Activated T-cell treated with anti-CD3 and anti-CD28 coated beads, Interleukin-2, amount 50 U/mL, for 72 hours (primary cell): ENCODE measurements at places on chromosomes 1 and 21. TPM values are rescaled to one million over a fixed set of nuclear protein-coding genes. Genes with fewer than 3 reads are reported as not detected.

DNA sequence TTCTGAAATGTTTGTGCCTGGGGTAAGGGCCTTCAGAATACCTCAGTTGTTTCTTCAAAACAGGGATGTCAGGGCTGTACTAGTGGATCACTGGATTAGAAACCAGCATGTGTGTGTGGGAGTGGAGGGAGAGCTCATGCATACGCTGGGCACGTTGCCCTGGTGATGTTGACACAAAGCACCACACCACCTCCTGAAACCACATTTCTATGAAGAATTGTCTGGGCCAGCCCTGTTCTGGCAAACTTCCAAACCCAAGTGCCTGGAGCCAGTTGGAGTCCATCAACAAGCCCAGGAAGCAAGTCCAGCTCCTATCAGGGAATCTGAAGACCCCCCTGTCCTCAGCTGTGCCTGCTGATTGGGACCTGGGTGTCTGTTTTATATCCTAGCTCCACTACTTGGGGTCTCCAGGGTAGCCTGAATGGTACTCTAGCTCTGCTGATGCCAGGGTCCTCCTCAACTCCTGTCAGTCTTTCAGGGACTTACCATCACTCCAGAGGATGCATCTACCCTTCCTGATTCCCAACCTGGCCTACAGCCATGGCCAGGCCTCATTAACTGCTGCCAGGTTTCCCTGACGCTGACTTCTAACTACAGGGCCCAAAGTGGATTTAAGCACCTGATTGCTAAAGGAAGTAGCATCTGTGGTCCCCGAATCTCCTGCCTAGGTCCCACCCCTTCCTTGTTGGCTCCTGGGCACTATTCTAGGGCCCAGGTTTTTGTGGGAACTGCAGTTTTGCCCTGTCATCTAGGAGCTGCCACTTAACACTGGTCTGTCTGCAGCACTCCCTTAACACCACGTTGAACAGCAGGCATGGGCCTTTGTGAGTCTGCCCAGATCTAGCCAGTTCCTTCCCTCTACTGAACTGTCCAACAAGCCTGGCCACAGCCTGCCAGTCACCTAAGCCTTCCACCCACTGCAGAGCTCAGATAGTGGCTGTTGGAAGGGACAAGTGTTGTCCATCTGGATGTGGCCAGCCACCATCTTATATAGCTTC is 45.5 kb downstream of the LPAR3 start:
- peak; percentile 6 for DNase-seq
- no peaks in the 10 kb centered on the region for H3K36me3 ChIP-seq
- H3K27me3 ChIP-seq = no peaks in the 10 kb centered on the region
- peaks cover 15% of the 10 kb centered on the region for H3K4me1 ChIP-seq

DNA sequence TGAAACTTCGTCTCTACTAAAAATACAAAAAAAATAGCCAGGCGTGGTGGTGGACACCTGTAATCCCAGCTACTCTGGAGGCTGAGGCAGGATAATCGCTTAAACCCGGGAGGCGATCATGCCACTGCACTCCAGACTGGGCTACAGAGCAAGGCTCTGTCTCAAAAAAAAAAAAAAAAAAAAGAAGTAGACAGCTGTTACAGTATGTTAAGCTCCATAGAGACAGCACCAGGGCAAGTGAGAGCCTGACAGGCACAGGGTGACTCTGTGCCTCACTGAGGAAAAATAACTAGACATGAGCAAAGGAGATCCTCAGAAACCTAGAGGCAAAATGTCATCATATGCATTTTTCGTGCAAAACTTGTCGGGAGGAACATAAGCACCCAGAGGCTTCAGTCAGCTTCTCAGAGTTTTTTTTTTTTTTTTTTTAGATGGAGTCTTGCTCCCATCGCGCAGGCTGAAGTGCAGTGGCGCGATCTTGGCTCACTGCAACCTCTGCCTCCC is 9.0 kb upstream of the PRDX1 start:
- H3K4me3 ChIP-seq = no peak overlapping the region
- peaks cover 4% of the 10 kb centered on the region for H3K4me1 ChIP-seq
- peaks cover 10% of the 10 kb centered on the region for H3K27me3 ChIP-seq

GRCh38 chr1:16250524-16251251 is 13.7 kb upstream of the CPLANE2 start:
- DNase-seq = no peak
- no peaks in the 10 kb centered on the region for H3K36me3 ChIP-seq
- no peak overlapping the region for H3K4me3 ChIP-seq
- H3K27me3 ChIP-seq = no peaks in the 10 kb centered on the region

- H3K27me3 ChIP-seq = peaks cover 6% of the 10 kb centered on the region
- H3K27ac ChIP-seq = peak overlapping the region; percentile 85
- H3K4me1 ChIP-seq = peaks cover 82% of the 10 kb centered on the region
- DNase-seq = peak; percentile 3
Measured at GRCh38 chr1:61322008-61322744, 239.8 kb downstream of the NFIA start.

GRCh38 chr1:121594096-121594495 is 409.3 kb downstream of the SRGAP2C start:
- H3K27me3 ChIP-seq = no peaks in the 10 kb centered on the region
- DNase-seq = no peak
- no peak overlapping the region for H3K4me3 ChIP-seq
- no peaks in the 10 kb centered on the region for H3K36me3 ChIP-seq
- H3K27ac ChIP-seq = no peak overlapping the region
- no peaks in the 10 kb centered on the region for H3K4me1 ChIP-seq

DNA sequence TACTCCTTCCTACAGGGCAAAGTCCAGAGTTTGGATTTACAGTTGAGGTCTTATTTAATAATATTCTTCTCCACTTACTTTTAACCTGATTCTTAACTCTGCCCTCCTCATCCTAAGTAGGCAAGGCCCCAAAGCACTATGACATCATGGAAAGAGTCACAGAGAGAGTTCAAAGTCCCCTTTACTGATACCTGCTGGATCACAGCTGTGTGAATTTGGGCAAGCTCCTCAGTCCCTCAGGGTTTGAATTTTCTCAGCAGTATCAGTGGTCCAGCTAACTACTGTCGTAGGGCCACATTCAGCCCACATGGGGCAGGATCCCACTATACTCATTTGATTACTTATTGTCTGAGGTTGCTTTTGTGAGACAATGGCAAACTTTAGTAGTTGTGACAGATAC is 16.0 kb downstream of the TYW3 start:
- H3K27me3 ChIP-seq = no peaks in the 10 kb centered on the region
- H3K27ac ChIP-seq = peak overlapping the region; percentile 11
- peaks cover 42% of the 10 kb centered on the region for H3K36me3 ChIP-seq

DNA sequence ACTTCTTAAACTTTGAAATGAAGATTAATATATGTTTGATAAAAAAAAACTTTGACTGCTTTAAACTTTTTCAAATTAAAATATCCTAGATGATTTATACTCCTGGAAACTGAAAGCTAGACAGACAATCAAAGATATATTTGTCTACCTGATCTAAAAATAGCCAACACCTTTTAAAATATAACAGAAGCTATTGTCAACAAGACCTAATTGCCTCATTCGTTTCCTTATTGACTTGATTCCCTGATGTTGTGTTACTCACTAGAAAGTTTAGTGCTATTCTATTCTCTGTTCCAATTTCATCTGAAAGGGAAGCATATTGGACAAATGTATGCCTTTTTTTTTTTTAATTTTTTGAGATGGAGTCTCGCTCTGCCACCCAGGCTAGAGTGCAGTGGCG is 445.6 kb upstream of the ADAMTS5 start:
- no peak overlapping the region for H3K4me3 ChIP-seq
- H3K36me3 ChIP-seq = peaks cover 1% of the 10 kb centered on the region
- no peaks in the 10 kb centered on the region for H3K4me1 ChIP-seq
- H3K27me3 ChIP-seq = no peaks in the 10 kb centered on the region

DNA sequence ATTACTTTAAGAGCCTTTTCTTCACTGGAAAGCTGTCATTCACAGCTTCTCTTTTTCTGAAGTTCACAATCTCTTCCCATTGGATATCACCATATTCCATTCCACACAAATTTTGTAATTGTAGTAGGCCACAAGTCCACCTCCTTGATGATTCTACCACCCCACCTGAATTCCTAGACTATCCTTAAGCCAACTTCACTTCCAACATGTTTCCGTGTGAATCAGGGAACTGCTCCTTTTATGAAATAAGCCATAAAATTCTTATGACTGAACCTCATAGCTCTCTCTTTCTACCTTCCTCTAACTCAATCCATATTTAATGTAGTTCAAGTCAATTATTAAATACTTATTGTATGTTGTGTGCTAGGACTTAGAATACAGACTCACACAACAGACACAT is 16.6 kb upstream of the ZRANB2 start:
- no peaks in the 10 kb centered on the region for H3K27me3 ChIP-seq
- H3K4me1 ChIP-seq = no peaks in the 10 kb centered on the region
- DNase-seq = no peak
- H3K27ac ChIP-seq = no peak overlapping the region
- H3K4me3 ChIP-seq = no peak overlapping the region

DNA sequence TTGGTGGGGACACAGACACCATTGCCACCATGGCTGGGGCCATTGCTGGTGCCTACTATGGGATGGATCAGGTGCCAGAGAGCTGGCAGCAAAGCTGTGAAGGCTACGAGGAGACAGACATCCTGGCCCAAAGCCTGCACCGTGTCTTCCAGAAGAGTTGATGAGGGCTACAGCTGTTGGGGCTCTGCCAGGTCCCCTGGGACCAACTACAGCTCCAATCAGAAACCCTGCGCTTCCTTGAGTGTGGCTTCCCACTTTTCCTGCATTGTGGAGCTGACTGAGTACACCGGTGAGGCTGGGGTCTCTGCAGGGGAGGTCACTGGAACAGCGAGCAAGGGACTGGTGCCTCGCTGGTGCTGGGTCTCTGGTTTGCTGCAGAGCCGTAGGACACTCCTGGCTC is 4.5 kb downstream of the ADPRS start:
- H3K27me3 ChIP-seq = no peaks in the 10 kb centered on the region
- H3K4me1 ChIP-seq = peaks cover 10% of the 10 kb centered on the region
- no peak overlapping the region for H3K4me3 ChIP-seq
- no peak for DNase-seq
- no peak overlapping the region for H3K27ac ChIP-seq

GRCh38 chr1:6603238-6603914 is 707 bp upstream of the KLHL21 start:
- H3K4me3 ChIP-seq = peak overlapping the region; percentile 79
- H3K36me3 ChIP-seq = peaks cover 8% of the 10 kb centered on the region
- H3K4me1 ChIP-seq = peaks cover 31% of the 10 kb centered on the region

DNA sequence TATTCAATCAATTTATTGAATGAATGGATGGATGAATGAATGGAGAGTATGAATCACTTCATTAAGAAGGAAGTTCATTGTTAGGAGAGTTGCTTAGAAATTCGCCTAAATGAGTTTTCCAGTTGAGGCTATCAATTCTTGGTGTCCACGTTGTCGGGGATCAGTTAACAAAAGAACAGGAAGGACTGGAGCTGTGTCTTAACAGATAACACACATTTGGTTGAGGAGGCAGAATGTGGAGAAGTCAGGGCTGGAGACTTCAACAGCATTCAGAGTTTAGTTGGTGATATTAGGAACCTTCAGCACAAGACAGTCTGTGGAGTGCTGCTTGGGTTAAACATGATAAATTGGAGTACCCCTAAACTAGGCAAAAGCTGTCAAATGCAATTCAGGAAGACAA is 33.7 kb downstream of the ZBTB18 start:
- H3K27me3 ChIP-seq = peaks cover 6% of the 10 kb centered on the region
- no peaks in the 10 kb centered on the region for H3K4me1 ChIP-seq
- no peak overlapping the region for H3K4me3 ChIP-seq
- H3K27ac ChIP-seq = no peak overlapping the region
- H3K36me3 ChIP-seq = no peaks in the 10 kb centered on the region

DNA sequence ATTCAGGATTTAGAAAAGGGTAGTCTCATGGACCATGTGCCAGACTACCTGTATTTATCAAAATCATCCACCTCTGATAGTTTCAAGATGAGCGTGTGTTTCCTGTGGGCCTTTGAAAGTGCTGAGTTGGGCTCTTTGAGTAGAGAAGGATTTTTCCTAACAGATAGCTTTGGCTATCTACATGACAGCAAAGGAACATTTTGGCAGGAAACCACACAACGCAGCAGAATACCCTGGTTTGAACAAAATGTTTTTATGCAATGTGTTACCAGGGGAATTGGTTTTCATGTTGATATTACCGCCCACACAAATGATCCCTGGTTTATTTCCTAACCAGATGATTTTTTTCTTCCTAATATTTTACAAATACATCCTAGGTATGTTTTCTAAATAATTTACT is 431.4 kb downstream of the NEGR1 start:
- no peaks in the 10 kb centered on the region for H3K4me1 ChIP-seq
- no peaks in the 10 kb centered on the region for H3K36me3 ChIP-seq
- no peak overlapping the region for H3K4me3 ChIP-seq
- H3K27ac ChIP-seq = no peak overlapping the region
- H3K27me3 ChIP-seq = no peaks in the 10 kb centered on the region

DNA sequence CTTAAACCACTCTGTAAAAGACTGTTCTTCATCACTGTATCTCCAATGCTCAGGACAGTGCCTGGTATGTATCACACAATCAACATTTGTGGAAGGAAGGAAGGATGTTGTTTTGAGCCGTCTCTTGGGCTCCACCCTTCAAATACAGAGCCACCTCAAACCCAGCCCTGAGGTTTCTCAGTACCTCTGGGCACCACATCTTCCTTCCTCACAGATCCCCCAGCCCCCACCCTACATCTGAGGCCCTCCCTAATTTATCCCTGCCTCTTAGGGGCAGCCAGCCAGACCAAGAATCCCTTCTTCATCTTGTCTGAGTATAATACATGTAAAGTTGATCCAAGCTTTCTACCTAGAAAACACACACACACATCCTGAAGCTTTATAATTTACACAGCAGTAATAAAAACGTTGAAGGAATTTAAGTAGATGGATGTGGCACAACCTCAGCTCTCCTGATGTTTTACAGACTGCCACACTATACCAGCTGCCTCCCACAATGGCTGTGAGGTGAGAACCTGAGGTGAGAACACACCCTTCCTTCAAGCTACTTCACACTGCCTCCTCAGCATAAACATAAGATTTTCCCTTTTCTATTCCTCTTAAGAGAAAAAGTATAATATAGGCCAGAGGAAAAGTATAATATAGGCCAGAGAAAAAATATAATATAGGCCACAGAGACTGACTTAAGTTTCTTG is 48.5 kb downstream of the CDC7 start:
- no peaks in the 10 kb centered on the region for H3K27me3 ChIP-seq
- H3K27ac ChIP-seq = peak overlapping the region; percentile 74
- peaks cover 77% of the 10 kb centered on the region for H3K4me1 ChIP-seq
- peak; percentile 29 for DNase-seq

- H3K27me3 ChIP-seq = no peaks in the 10 kb centered on the region
- no peaks in the 10 kb centered on the region for H3K36me3 ChIP-seq
- no peak for DNase-seq
Measured at GRCh38 chr1:2530513-2531361, 674 bp upstream of the HES5 start.

- H3K27ac ChIP-seq = no peak overlapping the region
- no peak overlapping the region for H3K4me3 ChIP-seq
- peaks cover 33% of the 10 kb centered on the region for H3K4me1 ChIP-seq
- no peaks in the 10 kb centered on the region for H3K27me3 ChIP-seq
- DNase-seq = no peak
- peaks cover 19% of the 10 kb centered on the region for H3K36me3 ChIP-seq
Measured at GRCh38 chr21:14620152-14620551, 74.0 kb upstream of the SAMSN1 start.

The CHI3L1 gene
- total RNA-seq = not detected

The HIVEP3 gene
- total RNA-seq = 22.8 TPM

The KRTAP19-5 gene
- not detected for total RNA-seq

The GPR157 gene
- 5.9 TPM for total RNA-seq

The TSPAN2 gene
- total RNA-seq = 4.3 TPM

The RASAL2 gene
- total RNA-seq = 0.02 TPM

The RNF223 gene
- not detected for total RNA-seq
